Foreskin fibroblast (primary cell): ENCODE measurements at places on chromosomes 2 and 18.

GRCh38 chr2:233081232-233081730 lies 21.1 kb downstream of the INPP5D start:
- no peak for DNase-seq

DNA sequence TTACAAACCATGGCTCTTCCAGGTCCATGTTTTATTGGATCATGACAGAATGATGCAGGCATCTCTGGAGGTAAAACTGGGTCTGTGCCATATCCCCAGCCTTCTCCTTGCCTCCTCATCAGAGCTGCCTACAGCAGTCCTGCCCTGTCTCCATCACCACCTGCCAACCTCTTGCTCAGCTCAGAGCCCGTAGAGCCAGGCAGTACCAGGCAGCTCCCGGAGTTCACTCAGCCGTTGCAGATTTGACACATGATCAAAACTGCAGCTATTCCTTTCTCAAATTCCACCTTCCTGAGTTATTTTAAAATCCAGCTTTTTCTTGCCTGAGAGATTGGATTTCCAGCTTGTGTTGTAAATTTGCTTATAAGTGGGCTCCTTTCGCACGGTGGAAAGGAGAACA lies 218.2 kb upstream of the CELF4 start:
- DNase-seq = no peak

GRCh38 chr2:74216642-74217041 lies 18.2 kb downstream of the MTHFD2 start:
- no peak for DNase-seq

DNA sequence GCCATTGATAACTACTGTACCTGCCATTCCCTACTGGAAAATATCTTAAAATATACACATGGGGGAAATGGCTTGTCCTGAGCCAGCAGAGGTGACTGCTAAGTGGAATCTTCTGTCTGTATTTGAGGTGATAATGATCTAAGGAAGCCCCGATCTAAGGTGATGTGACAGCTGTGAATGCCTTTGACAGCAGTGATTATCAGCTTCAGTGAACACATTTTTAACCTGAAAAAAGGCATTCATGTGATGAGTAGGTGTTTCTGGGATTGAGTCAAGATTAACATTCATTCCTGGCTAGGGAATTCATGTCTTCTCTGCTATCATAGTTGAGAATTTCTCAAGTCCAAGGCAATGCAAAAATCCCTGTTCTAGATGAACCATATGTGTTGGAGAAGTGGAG lies 9.1 kb upstream of the MAPRE2 start:
- no peak for DNase-seq

DNA sequence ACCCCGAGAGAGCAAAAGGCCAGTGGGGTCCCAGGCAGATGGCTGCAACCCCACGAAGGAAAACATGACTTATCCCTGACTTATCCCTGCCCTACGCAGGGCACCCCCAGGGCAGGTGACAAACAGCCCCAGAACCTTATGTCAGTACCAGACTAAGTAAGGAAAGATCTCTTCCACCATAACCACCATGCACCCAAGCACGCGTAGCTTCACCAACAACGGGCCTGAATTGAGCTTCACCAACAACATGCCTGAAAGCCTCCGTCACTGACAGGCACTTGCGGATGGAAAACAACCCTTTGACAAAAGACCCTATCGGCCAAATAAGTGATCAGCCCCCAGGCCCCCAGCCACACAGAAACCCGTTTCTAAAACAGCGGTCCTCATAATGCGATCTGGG lies 34.1 kb downstream of the HDAC4 start:
- DNase-seq = no peak

- DNase-seq = no peak
Observed at GRCh38 chr2:174544156-174544555, 53.4 kb downstream of the WIPF1 start.

DNA sequence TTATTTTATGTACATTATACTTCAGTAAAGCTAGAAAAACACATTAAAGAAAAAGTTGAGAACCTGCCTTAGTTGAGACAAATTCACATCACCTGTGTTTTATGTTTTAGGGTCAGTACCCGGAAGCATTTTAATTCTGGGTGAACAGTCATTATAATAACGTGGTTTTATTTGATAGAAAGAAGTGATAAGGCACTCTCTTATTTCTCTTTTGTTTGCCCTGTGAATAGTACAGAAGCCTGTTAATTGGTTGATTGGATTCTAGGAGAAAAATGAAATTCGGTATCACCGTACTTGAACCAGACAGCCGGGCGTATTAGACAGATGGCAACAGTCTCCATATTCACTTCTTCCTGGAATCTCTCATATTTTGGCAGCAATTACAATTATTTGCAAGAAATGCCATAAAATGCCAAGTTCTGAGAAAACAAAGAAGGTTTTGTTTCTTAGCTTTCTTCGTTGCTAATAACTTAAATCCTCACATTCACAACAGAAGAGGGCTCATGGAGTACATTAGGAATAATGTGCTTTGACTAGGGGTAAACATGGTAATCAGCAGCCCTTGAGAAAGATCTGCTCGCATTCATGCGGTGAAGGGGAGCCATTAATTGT lies 168.7 kb upstream of the RASGRP3 start:
- no peak for DNase-seq

DNA sequence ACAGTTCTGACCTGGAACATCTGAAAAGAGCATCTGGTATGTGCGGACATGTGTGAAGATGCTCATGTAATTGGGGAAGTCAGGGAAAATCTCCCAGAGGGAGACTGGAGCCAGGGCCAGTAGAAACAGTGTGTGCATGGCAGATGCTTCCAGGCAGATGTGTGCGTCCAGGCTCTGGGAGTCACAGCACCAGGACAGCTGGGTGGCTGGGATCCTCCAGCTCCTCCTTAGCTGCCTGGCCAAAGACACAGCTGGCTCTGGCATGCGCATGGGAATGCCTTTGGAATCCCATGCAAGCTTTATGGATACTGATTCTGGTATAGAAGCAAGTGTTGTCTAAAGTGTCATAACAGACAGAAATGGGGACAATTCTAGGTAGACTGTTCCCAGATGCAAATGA lies 369.7 kb downstream of the INSIG2 start:
- no peak for DNase-seq

DNA sequence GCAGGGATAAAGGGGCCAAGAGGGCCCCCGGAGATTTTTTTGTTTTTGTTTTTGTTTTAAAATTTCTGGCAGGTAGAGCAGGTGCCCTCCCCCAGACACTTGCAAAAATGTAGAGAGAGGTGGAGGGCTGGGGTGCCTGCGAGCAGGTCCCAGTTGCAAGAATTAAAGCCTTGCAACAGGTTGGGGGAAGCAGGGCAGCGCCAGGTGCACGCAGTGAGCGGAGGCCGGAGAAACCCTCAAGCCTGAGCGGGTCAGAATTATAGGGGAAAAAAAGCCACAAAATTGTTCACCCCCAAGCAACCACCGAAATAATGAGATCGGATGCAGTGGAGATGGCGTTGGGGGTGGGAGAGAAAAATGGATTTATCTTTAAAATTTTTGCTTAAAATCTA lies 527 bp downstream of the IGFBP5 start:
- DNase-seq = no peak

DNA sequence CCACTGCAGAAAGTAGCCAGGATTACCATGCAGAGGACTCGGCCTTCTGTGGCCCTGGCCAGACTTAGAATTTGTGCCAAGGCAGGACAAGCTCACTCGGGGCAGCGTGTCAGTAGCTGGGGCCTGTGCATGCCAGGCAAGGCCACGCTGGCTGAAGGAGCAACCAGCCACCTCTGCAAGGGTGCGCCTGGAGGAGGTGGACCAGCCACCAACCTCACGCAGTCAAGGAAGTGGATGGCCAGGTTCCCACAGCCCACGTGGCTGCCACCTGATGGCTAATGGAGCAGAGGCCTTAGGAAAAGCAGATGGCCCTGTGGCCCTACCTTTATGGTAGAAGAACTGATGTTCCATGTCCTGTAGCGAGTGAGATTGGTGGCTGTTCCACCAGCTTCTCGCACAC lies 107.9 kb downstream of the CCDC74A start:
- DNase-seq = no peak

DNA sequence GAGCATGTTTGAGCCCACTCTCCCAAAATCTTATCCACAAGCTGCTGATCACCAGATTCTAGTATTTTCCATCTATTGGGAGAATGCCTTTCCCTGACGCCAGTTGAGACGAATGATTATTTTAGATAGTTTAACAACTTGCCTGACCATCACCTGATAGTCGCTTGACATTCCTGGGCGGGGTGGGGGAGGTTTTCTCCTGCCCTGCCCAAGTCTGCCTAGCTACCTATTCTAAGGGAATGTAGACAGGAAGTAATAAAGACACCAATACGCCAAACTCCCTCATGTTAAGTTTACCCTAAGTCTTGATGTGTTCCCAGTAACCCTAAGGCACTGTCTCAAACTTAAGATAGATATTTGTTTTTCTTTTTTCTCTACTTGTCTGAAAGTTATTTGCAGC lies 4.6 kb upstream of the ACAA2 start:
- DNase-seq = no peak

DNA sequence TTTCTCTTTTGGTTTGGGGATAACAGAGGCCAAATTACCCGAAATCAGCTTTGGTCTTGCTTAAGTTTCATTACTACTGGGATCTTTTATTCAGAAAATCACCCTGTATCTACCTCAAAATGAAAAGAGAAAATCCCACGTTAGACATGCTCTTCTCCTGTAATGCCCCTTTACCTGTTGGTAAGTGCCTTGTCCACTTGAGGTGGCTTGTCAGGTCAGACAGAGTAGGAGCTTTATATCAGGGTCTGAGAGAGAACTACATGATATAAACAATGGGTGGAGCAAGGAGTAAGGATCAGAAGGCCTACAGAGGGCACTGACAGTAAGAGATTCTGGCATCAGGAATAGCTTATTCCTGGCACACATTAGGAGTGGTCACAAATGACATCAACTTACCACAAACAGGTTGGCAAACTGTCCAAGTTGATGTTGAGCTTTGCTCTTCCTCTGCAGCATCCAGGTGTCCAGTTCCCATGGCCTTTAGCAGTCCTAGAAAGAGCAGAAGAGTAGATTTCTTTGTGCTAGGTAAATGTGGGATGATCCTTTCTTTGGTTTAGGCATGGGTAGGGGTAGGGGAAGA lies at the start of gene REG1B:
TSS of gene REG1B (minus strand) at position 209 of the 580 bp plus-strand sequence. CDS start 381 bp downstream, outside the sequence.
- DNase-seq = no peak

DNA sequence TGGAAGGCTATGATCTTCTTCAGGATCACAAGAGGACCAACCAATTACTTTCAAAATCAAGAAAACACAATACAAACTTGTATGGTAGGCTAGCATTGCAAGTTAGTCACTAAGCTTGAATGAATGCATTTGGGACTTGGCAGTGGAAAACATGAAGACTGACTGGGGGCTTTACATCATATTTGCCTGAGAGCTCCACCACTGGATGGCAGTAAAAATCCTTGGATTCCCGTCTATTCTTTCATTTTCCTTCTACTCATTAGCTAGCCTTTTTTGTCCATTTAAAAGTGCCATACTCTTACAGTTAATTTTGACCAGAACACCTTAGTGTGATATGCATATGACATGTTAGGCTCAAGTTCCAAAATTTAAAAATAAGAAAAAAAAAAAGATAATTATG lies 63.5 kb upstream of the RASGRP3 start:
- DNase-seq = peak; percentile 76

DNA sequence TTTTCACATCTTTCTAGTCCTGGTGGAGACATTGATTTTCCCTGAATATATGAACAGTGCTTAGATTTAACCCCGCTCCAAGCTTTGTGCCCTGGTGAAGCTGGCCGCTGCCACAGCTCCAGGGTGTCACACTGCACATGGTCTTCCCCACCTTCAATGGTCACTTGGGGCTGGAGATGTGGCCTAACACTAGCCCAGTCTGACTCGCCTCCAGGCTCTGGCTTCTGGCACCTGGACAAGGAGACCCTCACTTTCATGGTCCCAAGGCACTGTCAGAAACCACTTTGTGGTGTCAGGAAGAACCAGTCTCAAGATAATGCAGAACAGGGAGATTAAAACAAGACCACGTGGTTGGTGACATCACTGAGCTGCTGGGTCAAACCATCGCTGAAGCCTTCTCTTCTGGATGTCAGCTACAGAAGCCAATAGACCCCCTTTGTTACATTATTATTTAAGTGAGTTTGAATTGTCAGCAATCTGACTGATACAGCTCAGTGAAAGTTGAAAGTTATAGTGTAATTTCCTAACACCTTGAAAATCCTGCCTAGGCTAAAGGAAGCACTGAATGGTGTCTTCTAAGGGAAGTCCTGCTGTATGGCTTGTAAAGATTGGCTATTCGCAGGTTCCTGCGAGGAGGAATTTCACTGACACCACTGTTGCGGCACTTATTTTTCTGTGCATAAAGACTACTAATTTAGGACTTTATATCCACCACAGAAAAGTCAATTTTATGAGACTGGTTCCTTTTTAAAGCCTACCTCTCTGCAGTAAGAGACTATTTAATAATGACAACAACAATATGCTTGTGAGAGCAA lies 55.0 kb upstream of the CTDP1 start:
- DNase-seq = no peak

DNA sequence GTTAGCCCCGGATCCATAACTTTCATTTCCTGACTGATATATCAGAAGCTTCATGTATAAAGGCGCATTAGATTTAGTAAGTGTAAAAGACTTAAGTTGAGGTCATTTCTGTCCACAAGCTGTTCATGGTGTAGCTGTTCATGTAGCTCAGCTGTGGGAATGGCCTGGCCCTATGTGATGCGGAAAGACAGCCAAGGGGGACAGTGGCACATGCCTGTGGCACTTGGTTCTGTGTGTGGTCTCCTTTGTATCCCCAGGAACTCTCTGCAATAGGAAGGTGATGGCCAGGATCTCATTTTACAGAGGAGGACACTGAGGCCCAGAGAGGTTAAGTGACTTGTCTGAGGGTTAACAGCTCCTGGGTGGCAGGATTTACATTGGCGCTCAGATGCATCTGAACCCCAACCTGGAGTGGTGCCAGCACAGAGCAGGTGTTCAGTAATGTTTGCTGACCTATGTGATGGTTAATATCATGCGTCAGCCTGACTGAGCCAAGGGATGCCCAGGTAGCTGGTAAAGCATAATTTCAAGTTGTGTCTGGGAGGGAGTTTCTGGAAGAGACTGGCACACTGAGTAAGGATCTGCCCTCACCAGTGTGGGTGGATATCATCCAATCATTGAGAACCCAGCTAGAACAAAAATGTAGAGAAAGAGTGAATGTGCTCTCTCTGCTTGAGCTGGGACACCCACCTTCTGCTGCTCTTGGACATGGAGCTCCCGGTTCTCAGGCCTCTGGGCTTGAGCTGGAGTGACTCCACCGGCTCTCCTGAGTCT lies 25.4 kb downstream of the HPCAL1 start:
- DNase-seq = no peak

DNA sequence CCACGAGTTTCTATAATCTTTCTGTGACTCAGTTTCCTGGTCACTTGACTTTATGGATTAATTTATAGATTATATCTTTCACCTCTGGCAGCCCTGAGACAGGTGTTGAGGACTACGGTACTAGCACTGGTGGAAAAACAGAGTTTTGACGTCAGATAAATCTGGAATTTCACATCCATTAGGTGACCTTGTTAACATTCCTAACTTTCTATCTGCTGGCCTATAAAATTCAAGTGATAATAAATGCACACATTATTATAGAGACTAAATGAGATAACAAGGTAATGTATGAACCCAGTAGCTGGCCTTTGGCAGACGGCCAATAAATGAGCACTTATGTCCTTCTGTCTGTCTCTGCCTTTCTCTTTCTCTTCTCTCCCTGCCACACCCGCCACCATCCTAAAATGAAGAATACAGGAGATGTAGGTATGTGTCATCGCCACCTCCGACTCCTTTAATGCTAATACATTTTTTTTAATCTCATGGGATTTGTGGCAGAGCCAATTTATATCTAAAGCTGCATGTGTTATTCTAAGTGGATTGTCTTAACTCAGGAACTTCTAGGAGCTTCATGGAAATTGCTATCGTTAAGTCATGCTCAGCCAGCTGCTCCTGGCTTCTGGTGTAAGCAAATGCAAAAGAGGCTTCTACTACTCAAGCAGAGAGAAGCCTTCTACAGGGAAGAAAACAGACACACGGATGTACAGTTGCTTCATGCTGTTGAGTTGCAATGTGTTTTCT lies 2.3 kb downstream of the TM4SF20 start:
- peak; percentile 12 for DNase-seq
